ENCODE measurements at places on chromosomes 4 and X. TPM values are rescaled to one million over a fixed set of nuclear protein-coding genes. Genes with fewer than 3 reads are reported as not detected.

The ARMCX1 gene
- total RNA-seq = 2.6 TPM

- DNase-seq = no peak
Measured at GRCh38 chr4:56879996-56880395, 27.7 kb upstream of the REST start.

- DNase-seq = peak; percentile 33
Measured at GRCh38 chrX:136711147-136711546, 63.2 kb downstream of the CD40LG start.

The GPR143 gene
- not detected for total RNA-seq

The DDX53 gene
- not detected for total RNA-seq

- no peak for DNase-seq
Measured at GRCh38 chr4:114012749-114013148, 33.3 kb upstream of the ARSJ start.

- no peak for DNase-seq
Measured at GRCh38 chr4:119151161-119151560, 15.5 kb downstream of the MYOZ2 start.

- no peak for DNase-seq
Measured at GRCh38 chr4:72063726-72064125, 31.9 kb downstream of the NPFFR2 start.

The IL2RG gene
- 342 TPM for total RNA-seq

The FMR1NB gene
- not detected for total RNA-seq

GRCh38 chr4:22187203-22187820 lies 238.7 kb upstream of the KCNIP4 start:
- DNase-seq = no peak

- no peak for DNase-seq
Measured at GRCh38 chrX:155592981-155593380, 19.8 kb downstream of the TMLHE start.

The CT83 gene
- not detected for total RNA-seq

The FAM236C gene
- not detected for total RNA-seq

DNA sequence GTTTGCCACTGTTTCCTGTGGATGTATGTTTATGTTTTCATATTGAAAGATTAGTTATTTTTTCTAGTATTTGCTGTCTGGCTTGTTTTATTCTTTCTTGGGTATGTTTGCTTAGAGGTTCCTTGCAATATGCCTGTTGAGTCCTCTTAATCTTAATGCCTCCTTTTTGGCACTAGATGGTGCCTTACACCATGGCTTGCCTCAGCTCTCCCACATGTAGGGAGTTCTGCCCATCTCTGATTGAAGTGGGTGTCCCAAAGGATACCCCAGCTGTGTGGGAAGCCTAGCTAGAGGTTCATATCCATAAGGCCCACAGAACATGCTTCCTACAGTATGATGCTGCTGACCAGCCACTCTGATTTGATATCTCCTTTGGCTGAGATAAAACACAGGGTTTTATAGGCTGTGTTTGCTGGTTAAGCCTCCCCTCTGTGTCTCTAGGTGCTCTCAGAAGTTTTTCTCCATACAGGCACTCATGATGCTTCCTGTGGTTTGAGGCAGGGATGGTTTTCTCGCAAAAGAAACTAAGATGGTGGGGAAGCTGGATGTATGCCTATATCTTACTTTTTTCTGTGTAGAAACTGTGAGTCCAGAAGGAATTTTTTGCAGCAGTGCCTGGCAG lies 162.4 kb downstream of the ASB9 start:
- no peak for DNase-seq

The DGAT2L6 gene
- total RNA-seq = not detected

DNA sequence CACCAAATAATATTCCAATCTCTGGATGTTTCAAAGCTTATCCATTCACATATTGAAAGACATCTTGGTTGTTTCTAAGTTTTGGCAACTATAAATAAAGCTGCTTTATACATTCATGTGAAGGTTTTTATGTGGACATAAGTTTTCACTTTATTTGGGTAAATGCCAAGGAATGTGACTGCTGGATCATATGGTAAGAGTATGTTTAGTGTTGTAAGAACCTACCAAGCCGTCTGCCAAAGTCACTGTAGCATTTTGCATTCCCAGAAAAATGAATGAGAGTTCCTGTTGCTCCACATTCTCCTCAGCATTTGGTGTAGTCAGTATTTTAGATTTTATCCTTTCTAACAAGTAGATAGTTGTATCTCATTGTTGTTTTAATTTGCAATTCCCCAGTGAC lies 1047.7 kb downstream of the C4orf33 start:
- no peak for DNase-seq

The HDAC6 gene
- total RNA-seq = 69.7 TPM

- no peak for DNase-seq
Measured at GRCh38 chr4:7612311-7612897, 177.7 kb upstream of the PSAPL1 start.

GRCh38 chrX:19991350-19991718 lies 473 bp upstream of the BCLAF3 start:
- DNase-seq = peak; percentile 28

DNA sequence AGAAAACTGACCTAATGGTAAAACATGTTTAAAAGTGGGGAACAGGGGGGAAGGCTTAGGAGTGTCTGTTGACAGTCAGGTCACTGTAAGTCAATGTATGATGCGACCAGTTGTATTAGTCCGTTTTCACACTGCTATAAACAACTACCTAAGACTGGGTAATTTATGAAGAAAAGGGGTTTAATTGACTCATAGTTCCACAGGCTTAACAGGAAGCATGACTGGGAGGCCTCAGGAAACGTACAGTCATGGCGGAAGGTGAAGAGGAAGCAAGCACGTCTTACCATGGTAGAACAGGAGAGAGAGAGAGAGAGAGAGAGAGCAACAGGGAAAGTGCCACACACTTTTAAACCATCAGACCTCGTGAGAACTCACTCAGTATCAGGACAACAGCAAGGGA lies 13.0 kb upstream of the PLAC1 start:
- peak; percentile 39 for DNase-seq

DNA sequence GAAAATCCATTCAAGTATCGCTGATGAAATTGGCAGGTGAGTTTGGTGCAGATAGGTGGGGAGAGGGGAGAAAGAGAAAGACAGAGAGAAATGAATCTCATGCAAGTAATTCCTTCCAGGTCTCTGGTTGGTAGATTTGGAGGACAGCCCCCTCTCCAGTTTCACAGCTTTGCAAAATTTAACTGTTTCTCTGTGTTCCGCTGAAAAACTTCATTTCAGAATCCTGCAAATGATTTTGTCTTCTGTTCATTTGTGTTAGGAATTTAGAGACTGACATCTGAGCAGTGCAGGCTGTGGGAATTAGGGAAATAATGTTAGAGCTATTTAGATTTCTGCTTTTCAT lies 328.5 kb downstream of the FBXW7 start:
- DNase-seq = no peak

- no peak for DNase-seq
Measured at GRCh38 chr4:149047368-149047767, 605.2 kb upstream of the NR3C2 start.

The GRPR gene
- not detected for total RNA-seq

- DNase-seq = no peak
Measured at GRCh38 chrX:17798921-17799320, 61.6 kb downstream of the SCML1 start.

The UPF3B gene
- 18.1 TPM for total RNA-seq

DNA sequence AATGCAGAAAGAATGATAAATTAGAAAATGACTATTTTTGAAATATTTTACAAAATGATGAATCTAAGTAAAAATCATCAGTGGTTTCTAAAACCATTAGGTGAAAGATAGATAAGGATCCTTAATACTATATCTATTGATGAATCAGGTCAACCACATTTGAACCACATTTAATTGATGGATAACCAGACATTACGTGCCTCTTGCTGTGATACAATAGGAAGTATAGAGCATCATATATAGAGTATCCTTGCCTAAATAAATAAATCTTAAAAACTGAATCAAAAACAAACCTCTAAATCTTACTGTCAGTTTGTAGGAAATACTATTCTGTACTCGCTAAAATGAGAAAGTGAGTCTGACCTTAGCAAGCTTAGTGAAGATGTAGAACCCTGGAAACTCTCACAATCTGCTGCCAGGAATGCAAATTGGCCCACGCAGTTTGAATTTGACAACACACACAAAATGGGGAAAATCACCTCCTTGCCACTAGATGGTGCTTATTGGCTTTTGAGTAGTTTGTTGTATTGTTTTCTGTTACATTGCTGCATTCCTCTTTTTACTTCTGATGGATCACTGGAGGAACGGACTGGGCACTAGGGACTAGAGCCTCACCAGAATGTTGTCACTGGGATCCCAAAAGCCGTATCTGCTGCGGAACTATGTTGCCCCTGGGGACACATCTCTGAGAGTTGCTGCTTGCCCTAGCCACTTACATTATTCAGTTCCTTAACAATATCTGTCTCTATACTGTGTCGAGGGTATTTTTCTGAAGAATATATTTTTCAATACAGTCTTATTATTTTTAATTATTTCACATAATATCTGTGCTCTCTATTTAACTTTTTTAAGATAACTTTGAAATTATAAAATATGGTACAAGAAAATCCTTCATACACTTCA lies 25.4 kb upstream of the SLAIN2 start:
- DNase-seq = peak; percentile 43

The FRMD7 gene
- total RNA-seq = not detected

DNA sequence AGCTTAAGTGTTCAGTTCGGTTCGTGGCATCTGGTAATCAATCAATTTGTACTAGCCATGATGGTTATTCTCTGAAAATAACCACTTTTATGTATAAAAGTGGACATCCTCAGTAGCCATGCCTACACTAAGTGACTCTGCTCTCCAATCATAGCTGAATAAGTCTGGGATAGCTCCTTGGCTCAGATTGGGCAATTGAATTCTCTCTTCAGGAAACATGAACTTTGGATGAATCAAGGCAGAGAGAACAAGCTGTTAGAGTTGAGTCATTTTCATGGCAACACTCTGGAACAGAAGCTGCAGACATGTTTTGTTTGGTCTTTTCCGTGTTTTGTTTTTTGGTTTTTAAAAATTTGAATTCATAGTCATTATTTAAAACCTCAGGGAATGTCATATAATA lies 66.8 kb upstream of the TMEM164 start:
- no peak for DNase-seq

- no peak for DNase-seq
Measured at GRCh38 chr4:177308125-177308524, 1.5 kb upstream of the NEIL3 start.

- DNase-seq = no peak
Measured at GRCh38 chr4:81194286-81194685, 20.7 kb downstream of the PRKG2 start.

The FAM133A gene
- not detected for total RNA-seq

- DNase-seq = no peak
Measured at GRCh38 chrX:128365492-128365891, 313.3 kb upstream of the ACTRT1 start.

- no peak for DNase-seq
Measured at GRCh38 chr4:27081675-27082586, 221.3 kb downstream of the STIM2 start.

GRCh38 chr4:15234856-15235126 lies 193.0 kb upstream of the C1QTNF7 start:
- no peak for DNase-seq

The CXCL3 gene
- total RNA-seq = not detected

The BDH2 gene
- total RNA-seq = 14.8 TPM

The SRPX gene
- not detected for total RNA-seq

The HGFAC gene
- not detected for total RNA-seq

DNA sequence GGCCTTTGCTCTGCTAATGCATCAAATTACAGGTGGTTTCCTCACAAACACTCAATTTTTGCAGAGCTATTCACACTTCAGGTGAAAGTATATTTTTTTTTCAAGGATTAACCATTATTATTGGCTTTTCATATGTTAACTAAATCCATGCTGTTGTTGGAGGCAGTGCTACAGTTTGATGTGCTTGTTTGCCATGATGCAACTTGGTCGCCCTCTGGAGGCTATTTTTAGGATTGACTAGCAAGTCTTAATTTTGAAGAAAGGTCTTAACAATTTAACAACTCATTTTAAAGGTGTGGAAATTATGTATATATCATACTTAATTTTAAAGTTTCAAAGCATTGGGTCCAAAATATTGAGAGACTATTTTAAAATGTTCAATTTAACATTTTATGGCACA lies 168.8 kb upstream of the FAM47A start:
- peak; percentile 29 for DNase-seq
